ENCODE measurements at places on chromosomes 7 and 10.

DNA sequence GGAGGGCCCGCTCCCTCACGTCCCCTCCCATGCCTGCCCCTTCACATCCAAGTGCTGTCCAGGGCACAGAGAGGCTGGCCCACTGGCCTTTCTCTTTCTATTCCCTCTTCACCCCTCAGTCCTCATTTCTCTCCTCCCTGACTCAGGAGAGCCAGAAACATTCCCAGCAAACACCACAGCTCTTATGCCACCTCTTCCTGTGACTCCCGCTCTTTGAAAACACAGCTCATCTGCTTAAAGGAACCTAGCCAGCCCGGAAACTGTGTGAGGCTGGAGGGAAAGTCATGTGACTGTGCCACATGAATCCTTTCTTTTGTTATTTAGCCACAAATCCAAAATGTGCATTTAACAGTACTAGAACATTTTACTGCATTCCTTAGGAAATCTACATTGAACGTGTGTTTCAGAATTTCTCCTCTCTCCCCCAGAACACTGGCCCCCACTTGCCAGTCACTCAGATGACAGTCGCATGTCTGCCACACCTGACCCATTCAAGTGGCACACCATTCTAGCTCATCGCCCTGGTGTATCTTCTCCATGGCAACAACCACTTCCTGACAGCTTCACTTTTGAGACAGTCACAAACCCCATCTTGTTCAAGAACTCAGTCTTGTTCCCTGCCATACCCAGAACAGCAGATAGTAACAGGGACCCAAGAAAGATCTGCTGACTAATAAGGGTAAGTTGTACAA lies 42.8 kb downstream of the GRB10 start:
- DNase-seq = no peak

GRCh38 chr10:659688-660141 lies 29.8 kb downstream of the DIP2C start:
- no peak for DNase-seq

DNA sequence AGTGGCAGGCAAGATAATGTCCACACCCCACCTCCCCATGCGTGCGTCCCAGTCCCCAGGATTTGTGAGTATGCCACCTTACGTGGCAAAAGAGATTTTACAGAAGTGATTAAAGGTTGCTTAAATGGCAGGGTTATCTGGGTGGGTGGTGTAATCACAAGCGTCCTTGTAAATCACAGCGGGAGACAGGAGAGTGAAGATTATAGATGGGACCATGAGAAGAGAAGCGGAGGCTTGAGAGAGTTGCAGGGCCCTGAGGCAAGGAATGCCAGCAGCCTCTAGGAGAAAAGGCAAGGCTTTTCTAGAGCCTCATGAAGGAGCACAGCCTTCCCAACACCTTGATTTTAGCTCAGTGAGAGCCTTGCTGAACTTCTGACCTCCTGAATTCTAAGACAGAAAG lies 10.2 kb downstream of the ZRANB1 start:
- DNase-seq = no peak

GRCh38 chr7:37247861-37248260 lies 200.8 kb downstream of the ELMO1 start:
- no peak for DNase-seq

DNA sequence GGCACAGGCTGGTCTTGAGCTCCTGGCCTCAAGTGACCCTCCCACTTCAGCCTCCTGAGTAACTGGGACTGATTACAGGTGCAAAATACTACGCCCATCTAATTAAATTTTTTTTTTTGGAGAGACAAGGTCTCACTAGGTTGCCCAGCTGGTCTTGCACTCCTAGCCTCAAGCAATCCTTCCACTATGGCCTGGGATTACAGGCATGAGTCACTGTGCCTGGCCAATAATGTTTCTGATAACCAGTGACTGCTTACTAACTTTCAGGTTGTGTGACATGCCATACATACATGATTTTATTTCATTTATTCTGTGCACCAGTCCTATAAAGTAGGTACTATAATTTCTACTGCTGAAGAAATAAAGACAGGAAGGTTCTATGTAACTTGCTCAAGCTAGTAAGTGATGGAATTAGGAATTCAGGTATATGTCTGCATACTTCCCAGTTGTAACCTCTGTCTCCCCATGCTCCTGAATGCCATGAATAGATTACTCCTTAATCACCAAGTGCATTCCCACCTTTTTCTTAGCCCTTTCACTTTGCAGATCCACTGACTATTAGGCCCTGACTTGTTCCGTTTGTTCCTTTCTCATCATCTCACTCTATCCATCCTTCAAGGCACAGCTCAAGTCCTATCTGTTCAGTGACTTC lies 28.1 kb downstream of the MCU start:
- DNase-seq = no peak

GRCh38 chr10:69576334-69577011 lies 3.3 kb upstream of the NEUROG3 start:
- DNase-seq = no peak

DNA sequence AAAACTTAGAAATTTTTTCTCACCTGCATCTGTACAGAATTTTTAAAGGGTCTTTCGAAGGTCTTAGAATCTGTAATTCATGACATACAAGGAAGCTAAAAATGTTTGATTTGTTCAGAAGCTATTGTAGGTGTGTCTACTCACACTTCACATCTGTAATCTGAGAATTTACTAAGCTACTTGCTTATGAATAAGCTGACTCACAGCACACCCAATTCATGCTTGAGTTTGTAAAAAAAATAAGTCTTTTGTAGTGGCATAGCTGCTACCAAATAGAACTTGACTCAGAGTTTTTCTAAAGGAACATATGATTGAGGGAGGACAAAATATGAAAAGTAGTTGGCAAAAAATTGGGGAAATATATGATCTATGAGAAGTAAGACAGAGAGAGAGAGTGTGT lies 12.7 kb upstream of the AGR2 start:
- no peak for DNase-seq

DNA sequence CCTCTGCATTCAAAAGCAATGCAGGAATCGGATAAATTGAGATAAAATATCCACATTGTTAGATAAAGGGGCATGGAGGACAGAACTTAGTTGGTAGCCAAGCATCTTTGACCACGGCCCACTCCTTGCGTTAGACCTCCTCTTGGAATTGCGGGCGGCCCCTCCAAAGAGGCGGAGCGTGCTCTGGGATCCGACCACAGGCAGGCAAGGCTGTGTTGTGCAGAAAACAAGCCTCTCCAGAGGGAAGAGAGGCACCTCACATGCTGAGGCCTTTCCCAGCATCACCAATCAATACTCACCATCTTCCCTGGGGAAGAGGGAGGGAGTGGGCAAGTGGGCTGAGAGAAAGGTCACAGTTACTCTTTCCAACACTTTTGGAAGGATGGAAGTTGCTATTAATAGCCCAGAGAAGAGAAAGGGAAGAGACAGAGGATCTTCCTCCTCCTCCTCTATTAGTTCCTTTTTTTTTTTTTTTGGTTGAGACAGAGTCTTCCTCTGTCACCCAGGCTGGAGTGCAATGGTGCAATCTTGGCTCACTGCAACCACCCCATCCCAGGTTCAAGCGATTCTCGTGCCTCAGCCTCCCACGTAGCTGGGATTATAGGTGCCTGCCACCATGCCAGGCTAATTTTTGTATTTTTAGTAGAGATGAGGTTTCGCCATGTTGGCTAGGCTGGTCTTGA lies 49.7 kb upstream of the NRF1 start:
- no peak for DNase-seq

DNA sequence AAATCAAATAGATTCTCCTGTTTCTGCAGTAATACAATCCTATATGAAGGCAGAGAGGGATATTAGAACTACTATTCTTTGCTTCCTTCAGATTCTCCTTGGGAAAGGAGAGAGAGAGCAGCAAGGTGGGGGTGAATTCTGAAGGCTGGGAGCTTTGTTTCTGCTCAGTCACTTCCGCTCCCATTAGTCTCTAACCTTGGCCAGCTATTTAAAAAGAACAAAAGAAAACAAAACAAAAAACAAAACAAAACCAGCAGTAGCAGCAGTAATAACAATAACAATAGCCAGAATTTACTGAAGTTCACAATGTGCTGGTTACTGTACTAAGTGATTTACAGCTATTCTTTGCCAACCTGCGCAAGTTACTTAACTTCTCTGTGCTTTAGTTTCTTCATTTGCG lies 9.9 kb downstream of the GPR85 start:
- no peak for DNase-seq

GRCh38 chr7:70301673-70302185 lies 703.5 kb downstream of the AUTS2 start:
- DNase-seq = no peak

DNA sequence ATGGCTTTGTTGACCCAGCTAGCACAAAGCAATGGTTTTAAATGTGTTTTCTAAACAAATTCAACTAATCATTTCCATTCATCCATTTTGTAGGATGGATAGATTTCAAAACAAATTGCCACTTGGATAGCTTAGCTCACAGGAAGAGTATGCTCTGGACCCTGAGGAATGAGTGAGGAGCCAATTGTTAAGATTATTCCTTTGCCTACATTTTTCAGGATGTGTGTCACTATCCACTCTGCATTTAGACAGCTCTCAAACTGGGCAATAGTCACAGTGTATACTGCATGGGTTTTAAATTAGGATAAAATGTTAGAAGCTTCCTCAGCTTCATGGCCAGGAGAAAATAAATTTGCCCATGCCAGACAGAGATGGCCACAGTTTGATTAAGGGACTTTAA lies 605.6 kb upstream of the TEX47 start:
- no peak for DNase-seq

GRCh38 chr7:122161628-122162027 lies 17.6 kb upstream of the AASS start:
- no peak for DNase-seq

DNA sequence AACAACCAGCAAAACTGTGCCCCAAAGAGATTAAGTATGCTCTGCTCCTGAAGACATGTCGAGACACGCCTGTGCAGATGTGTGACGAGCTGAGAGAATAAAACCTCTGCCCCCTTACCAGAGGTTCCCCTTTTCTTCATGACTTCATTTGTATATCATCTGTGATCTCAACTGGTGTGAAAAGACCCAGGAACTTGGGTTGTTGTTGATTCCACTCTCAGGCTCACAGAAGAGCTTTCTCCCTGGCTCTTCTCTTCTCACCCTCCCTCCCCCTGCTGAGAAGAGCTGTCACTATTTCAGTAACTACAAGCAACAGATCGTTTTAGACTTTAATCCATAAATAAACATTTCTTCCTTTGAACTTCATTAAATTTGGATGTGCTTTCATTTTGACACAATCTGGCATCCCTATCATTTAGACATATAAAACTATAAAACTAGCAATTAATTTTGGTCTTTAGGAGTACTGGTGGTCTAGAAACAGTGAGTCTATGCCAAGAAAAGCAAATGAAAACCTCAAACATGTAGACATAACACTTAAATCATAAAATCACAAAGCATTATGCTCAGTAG lies 179.3 kb upstream of the FZD8 start:
- DNase-seq = no peak

DNA sequence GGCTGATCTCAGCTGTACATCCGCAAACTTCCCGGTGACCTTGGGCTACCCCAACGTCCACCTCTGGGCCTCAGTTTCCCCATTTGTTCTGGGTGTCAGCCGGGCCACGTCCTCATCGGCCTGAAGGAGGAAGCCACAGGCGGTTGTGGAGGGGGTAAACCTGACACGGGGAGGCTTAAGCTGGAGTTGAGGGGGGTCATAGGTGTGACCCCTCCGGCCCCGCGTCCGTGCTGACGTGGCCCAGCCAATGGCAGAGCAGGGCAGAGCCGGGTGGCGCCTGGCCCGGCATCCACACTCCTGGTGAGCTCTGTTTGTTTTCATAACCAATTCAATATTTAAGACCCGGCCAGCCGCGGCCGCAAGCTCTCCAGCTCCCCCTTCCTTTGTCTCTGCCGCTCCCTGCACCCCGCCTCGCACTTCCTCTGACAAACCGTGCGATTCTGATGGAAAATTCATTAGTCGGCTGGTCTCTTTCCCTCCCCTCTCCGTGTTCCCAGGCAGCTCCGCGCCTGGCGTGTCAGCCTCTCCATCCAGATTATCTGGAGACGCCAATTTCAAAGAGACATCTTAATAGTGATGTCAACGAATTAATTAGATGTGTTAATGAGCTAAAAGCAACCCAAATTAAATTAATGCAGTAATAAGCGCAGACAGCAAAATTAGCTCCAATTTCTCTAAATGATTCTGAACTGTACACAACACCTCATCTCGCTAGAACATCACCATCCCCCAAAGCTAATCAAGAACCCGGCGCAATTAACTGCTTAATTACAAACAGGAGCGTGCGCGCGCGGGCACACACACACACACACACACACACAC lies 55.4 kb downstream of the MICALL2 start:
- DNase-seq = peak; percentile 12

GRCh38 chr7:47582764-47583738 lies 1.1 kb upstream of the TNS3 start:
- DNase-seq = no peak
